Placental pericyte (primary cell): ENCODE measurements at places on chromosomes 12 and 14. TPM values are rescaled to one million over a fixed set of nuclear protein-coding genes. Genes with fewer than 3 reads are reported as not detected.

LRIG3 gene
- total RNA-seq, result 15.3 and 45.2 TPM in 2 replicates

SMCO2 gene
- total RNA-seq, result 0.22 TPM in 1 of 2 replicates, not detected in the other

RND1 gene
- total RNA-seq, result 0.44 TPM in 1 of 2 replicates, not detected in the other

CDH24 gene
- 3.1 and 9.2 TPM in 2 replicates for total RNA-seq

FOXA1 gene
- total RNA-seq, result under 0.01 TPM in 1 of 2 replicates, not detected in the other
